ENCODE measurements at places on chromosomes 2 and 18.

DNA sequence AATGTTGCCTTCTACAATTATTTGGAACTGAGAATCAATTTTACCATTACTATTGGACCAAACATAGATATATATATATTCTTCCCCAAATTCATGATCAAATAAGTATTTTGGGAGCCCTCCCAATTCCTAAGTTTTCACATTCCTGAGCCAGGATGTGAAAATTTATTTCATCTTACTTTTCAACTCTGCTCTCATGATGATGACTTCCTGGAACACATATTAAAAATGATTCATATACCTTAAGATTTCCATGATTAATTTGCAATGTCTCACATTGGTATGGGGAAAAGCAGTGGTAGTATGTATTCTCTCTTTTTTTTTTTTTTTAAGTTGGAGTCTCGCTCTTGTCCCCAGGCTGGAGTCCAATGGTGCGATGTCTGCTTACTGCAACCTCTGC, 596.1 kb upstream of the ZEB2 start:
- DNase-seq, result no peak

DNA sequence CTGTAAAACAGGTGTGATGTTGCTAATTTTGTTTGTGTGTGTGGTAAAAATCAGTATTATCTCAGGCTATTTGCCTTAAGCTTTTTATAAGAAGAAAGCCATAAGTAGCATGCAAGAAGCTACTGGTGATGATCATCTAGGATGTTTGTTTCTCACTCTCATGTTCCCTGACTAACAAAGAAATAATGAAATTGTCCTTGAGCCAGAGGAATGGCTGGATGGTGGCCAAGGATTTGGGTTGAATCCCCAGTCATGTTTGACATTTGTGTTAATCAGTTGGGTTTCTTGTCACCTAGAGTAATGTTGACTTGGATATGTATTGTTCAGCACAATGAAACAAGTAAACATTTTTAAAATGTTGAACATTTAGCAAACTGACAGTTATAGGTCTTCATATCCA, 496.8 kb upstream of the ZEB2 start:
- no peak for DNase-seq

DNA sequence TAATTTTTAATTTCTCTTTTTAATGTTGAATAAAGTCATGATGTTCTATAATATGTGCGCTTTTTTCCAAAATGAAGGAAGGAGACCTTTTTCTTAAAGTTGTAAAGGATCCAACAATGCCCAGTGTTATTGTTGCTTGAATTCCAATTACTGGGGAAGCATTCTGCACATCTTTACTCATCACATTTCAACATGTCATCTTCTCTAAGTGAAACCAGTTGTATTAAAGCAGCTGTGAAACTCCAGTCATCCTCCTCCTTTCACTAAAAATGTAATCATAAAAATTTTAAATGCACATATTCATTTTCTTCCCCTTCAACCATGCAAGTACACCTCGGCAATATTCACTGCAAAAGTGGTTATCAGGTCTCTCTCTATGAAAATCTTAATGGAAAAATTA, 722.7 kb downstream of the TSN start:
- no peak for DNase-seq

GRCh38 chr18:77096936-77097886, 35.4 kb downstream of the MBP start:
- no peak for DNase-seq

GRCh38 chr2:218585541-218585940, 16.9 kb downstream of the CNOT9 start:
- no peak for DNase-seq

DNA sequence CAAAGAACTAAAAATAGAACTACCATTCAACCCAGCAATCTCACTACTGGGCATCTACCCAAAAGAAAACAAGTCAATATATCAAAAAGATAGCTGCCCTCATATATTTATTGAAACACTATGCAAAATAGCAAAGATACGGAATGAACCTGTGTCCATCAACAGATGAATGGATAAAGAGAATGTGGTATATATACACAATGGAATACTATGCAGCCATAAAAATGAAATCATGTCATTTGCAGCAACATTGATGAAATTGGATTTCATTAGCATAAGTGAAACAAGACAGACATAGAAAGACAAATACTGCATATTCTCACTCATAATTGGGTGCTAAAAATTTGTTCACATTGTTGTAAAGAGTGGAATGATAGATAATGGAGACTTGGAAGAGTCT, 16.2 kb upstream of the LDAH start:
- DNase-seq, result no peak

GRCh38 chr2:36147670-36148390, 207.7 kb upstream of the CRIM1 start:
- no peak for DNase-seq

DNA sequence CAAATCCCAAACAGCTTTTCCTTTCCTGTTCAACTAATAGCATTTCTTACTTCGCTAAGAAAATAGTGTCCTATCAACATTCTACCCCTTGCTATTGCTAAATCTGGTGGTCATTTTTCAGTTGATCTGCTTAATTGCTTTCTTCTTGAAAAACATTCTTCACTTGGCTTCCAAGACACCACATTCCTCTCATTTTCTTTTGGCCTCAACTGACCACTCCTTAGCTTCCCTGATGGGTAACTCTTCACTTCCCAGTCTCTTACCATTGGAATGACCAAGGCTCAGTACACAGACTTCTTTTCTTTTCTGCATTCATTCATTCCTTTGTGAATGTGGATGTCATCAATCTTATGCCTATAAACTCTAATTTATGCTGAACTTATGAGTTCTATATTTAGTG, 230.8 kb upstream of the CDH2 start:
- DNase-seq, result no peak

DNA sequence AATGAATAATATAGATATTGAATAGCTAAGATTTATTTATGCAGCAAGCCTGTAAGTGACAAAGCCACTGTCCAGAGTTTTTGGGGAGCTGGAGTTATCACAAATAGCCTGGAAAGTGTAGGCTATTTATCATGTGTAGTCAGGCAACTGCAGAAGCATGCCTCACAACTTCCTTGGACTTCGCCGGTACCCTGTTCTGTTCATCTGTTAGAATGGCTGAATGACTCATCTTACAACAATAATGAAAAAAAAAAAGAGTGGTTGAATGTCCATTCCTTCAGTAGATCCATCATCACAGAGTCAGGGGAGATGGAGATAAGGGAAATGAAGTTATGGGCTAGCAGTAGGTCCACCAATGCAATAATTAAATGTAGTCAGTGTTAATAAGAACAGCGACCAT, 24.0 kb upstream of the ATP5MC3 start:
- DNase-seq, result no peak

- DNase-seq, result no peak
These were observed 544.2 kb downstream of the SATB2 start for GRCh38 chr2:198913394-198914152.

- no peak for DNase-seq
These were observed 93.7 kb downstream of the MIB1 start for GRCh38 chr18:21834299-21834660.

DNA sequence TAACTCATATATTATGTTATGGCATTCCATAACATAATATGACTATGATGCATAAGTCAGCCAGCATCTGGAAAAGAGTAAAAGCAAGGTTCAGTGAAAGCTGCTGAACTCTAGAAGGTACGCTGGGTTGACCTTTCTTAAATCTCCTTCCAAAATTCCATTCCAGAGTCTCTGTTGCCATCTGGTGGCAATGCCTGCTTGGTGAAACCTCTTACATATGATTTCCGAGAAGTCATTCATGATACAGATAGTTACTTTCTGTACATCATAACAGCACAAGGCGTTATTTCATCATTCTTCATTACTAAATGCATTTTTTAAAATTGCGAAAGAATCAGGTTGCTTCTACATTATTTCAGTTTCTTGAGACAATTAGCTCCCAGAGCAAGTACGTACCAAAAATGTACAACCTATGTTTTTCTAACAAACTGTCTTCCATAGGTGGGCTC, 7.0 kb upstream of the EPG5 start:
- DNase-seq, result peak; percentile 62

DNA sequence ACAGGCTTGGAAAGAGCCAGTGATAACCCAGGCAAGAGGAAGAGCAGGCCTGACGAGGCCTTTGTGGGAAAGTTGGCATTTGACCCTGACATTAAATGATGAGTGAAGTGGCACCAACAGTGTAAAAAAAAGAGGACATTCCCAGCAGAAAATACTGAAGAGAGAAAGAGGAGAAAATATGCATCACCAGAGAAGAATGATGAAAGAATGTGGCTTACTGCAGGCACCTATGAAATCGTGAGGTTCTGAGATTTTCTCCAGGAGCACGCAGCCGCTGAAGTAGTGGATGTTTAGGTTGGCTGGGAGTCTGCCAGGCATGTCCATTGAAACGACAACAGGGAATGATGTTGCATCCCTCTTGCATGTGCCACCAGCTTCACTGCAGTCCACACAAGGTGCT, 13.8 kb downstream of the EHD3 start:
- no peak for DNase-seq

DNA sequence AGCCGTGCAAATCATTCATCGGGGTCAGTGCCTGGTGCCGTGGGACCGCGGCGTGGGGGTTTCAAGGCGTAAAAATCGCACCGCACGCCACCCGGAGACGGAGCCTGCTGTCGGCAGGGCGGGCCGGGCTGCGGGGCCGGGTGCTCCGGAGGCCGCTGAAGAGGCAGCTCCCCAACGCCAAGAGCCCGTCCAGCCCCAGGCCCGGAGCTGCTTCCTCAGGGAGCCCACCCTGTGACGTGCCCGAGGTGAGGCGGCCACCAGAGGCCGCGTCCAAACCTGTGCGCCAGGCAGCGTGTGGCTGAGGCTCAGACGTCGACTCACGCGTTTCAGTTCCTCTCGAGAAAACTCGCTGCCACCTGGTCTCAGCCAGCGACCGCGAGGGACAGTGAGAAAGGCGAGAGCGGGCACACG, 98.1 kb downstream of the NFATC1 start:
- DNase-seq, result no peak

DNA sequence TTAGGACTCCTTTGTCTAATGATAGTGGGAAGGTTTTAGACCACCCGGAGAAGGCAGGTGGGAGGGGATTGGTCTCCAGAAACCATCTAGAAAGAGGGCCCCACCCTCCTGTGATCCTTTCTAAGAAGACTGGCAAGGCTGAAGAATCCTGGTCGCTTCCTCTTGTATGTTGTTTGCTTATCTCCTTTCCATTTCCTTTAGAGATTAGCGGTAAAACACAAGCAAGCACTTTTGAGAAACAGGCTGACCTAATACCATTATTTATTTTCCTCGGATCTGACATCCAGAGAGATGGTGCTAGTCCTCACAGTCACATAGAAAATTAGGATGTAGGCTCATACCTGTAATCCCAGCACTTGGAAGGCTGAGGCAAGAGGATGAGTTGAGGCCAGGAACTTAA, 45.2 kb upstream of the SPRED2 start:
- DNase-seq, result no peak

DNA sequence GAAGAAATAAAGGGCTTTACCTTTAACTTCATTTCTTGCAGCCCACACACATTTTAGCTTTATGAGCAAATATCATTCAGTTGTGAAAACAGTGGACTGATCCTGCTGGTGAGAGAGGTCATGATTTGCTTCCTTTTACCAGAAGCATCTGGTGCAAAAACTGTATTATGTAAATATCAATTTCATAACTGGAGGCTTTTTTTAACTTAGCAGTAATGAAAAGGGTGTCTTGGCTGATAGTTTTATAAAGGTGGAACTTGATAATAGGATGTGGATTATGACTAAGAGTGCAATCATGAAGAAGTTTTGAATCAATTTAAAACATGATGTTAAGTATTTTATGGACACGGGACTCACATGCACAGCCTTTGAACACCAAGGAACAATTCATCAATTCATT, 304.4 kb downstream of the GULP1 start:
- DNase-seq, result no peak

- DNase-seq, result no peak
These were observed 31.9 kb downstream of the DIPK1C start for GRCh38 chr18:74425161-74425560.

DNA sequence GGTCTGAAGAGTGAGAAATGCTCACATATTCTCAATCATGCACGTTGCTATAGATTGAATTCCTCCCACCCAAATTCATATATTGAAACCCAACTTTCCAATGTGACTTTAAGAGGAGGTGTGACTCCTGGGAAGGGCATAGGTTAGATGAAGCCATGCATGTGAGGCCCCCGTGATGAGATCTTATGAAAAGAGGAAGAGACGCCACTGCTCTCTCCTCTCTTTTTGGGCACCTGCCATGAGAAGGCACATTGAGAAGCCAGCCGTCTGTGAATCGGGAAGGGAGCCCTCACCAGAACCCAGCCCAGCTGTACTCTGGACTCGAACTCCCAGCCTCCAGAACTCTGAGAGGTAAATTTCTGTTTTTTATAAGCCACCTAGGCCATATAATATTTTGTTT, 842.6 kb upstream of the SALL3 start:
- DNase-seq, result no peak

DNA sequence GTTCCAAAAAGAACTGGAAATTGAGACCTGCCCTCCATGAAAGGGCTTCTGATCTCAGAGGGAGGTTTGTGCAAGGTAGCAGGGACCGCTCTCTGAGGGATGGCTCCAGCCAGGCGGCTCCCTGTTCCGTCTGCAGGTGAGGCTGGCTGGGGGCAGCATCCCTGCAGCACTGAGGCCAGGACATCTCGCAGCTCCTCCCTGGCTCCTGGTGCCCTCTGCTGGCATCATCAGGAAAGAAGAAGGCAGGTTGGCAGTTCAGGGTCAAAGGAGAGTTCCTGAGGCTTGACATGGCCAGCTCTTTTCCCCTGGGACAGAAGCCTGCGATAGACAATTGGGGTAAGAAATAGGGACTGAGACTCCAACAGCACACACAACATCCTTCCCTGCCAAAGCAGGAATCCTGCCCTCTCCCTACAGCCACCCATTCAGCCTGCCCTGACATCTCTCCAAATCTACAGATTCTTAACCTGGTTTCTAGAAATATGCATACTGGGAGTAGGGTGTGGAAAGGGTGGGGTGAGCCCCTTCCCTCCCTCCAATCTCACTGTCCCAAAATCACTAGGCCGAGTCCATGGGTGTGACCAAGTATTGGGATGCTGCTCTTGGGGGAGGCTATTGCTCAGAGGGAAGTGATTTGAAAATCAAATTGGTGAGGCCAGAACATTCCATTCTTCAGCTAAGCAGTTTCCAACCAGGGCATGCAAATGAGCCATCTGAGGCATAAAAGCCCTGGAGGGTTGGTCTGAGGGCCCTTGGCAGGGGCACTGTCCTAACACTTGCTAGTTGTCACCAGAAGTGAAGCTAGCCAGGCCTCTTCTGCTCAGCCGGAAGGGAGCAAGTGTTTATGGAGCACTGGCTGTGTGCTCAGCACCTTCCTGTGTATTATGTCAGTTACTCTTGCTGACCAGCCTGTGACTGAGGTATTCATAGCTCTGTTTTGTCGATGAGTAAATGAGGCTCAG, 185.4 kb downstream of the TFCP2L1 start:
- DNase-seq, result no peak

- DNase-seq, result no peak
These were observed 143.3 kb upstream of the ZEB2 start for GRCh38 chr2:144663207-144663606.

GRCh38 chr2:72859831-72860262, 27.4 kb upstream of the SPR start:
- DNase-seq, result no peak

- DNase-seq, result no peak
These were observed 11.9 kb downstream of the NYAP2 start for GRCh38 chr2:225411452-225411851.

Measured in HFF-Myc (cell line).